CD4-positive, alpha-beta T cell treated with Interleukin-15 for 4 hours (primary cell): ENCODE measurements at places on chromosomes 1 and 21.

DNA sequence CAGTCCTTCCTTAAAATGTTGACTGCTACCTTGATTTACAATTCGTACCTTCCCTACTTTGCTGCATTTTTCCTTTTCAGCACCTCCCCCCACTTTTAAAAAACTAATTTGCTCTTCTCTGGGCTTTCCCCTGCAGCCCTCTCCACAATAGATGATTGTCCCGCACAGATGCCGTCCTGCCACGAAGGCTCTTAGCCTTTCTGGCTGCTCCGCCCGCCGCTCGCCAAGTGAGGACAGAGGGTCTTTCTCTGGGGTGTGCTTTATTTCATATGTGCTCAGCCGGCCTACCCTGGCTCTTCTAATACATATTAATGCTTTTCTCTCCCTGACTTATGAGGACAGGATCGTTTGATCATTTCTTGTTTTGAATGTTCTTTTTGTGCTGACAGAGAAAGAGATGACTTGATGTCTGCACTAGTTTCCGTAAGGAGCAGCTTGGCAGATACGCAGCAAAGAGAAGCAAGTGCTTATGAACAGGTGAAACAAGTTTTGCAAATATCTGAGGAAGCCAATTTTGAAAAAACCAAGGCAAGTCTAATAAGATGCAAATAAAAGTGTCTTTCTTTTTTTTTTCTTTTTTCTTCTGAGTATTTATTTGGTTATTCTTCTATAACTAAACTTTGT, 60.6 kb downstream of the SDCCAG8 start:
- no peak for DNase-seq

DNA sequence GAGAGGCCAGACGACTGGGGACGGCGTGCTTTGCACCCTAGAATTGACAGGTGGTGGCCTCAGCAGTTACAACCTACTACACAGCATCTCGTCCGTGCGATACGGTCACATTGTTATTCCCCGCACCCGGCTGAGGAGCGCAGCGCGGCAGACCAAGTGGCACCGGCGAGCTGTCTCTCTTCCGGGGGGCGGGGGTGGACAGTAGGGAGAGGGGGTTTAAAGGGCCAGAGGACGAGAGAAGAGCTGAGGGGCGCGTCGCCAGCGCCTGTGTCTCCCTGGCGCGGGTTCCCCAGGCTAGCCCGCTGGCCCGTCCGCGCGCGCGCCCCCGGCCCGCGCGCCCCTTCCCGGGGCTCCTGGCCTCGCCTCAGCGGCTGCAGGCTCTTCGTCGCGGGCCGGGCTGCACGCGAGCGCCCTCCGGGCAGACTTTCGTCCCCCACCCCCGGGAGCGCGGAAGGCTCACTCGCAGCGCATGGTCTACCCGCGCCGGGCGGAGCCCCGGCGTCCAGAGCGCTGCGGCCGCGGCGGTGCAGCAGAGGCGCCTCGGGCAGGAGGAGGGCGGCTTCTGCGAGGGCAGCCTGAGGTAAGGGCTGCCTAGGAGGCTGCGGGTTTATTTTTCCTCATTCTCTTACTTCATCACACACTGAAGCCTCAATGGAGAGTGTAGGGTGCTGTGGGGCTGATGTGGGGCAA, at the start of gene PDE4B:
TSS of gene PDE4B (plus strand) at position 227 of the 690 bp plus-strand sequence.
- no peak for DNase-seq

- DNase-seq = no peak
These were observed 49.9 kb upstream of the CLIC4 start for GRCh38 chr1:24695202-24695974.

GRCh38 chr21:34343347-34343746, 20.5 kb upstream of the KCNE2 start:
- DNase-seq = no peak

GRCh38 chr1:208101661-208102431, 142.3 kb downstream of the PLXNA2 start:
- DNase-seq = no peak

GRCh38 chr1:111921948-111922347, 67.5 kb downstream of the KCND3 start:
- DNase-seq = no peak

DNA sequence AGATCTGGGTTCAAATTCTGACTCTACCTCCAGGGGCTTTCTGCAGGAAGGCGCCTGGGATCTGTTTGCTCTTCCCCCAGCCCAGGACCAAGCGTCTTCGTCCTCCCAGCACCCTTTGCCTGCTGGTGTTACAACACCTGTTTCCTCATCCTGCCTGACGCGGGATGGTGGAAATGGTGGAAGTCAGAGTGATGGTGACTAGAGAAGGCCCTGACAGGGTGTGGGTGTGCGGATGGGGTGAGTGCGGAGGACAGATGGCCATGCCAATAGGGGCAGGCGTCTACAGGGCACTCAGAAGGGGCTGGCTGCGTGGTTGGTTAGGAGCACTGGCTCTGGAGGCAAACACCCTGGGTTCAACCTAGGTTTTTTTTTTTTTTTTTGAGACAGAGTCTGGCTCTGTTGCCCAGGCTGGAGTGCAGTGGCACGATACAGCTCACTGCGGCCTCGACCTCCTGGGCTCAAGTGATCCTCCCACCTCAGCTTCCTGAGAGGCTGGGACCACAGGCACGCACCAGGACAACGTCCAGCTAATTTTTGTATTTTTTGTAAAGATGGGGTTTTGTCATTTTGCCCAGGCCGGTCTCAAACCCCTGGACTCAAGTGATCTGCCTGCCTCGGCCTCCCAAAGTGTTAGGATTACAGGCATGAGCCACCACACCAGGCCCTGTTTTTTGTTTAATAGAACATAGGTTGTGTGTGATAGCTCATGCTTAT, 1.5 kb downstream of the THEMIS2 start:
- DNase-seq = no peak

DNA sequence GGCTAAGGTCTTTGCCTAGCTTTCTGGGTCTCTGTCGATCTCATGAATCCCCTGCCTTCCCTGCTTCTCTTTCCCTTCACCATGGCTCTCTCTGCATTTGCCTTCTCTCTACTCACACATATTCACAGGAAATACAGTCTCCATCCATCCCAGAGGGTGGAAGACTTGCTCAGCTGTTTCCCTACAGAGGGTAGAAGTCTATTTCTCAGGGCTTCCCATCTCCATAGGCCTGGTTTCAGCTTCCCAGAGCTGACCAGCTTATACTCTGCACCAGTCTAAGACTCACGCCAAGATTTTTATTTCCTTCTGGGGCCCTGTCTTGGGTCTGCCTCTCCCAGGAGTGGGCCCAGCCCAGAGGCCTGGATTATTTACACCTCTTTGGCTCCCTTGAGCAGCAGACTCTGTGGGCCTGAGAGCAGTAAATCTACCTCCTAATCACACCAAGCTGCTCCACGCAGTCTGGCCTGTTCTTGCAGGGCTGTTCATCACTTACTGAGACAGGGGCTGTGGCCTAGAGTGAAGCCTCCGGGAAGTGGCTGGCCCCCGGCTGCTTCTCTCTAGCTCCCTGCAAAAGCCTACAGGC, 102.5 kb downstream of the PLXNA2 start:
- no peak for DNase-seq

DNA sequence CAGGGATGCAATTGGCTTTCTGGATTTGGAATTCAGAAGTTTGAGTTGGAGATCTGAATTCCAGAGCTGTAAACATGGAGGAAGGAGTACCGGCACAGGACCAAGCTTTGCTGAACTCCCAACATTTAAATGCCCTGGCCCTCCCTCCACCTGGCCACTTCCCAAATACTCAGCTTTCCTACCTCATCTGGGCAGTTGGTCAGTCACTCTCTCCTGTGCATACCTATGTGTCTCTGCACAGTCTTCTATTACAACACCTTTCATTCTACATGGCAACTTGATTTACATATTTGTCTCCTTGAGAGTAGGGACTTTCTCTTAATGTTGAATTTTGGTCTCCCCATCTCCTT, 6.1 kb upstream of the KHDRBS1 start:
- DNase-seq = no peak

DNA sequence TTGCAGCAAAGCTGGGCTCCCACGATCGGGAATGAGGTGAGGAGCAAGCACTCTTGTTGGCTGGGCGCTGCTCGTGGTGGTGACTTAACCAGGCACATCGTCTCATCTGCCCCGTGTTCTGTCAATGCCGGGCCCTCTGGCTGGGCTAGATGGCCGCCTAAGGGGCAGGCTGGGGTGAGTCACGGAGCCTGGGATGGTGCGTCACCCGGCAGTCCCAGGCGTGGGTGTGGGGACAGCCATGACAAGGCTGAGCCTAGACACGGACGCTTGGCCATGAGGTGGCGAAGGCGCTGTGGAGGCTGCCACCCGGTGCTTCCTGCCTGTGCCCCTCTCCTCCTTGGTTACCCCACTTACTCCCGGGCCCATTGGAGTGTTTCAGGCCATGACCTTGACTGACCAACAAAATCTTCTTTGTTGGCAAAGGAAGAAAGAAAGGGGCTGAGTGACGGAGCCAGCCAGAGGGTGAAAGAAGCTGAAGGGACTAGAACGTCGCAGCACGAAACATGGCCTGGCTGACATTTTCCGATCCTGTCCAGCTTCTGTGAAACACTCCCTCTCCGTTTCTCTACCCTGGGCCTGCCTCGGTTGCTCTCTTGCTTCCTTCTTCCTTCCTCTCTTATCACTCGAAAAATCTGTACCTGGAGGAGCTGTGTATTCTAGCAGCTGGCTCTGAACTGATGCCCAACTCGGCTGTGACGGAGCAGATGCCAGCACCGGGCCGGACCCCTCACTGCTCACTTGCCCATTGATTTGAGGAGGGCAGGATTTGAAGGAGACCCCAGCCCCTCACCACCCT, 596 bp downstream of the CD247 start:
- peak; percentile 90 for DNase-seq

GRCh38 chr21:34031835-34032370, 41.5 kb upstream of the MRPS6 start:
- no peak for DNase-seq

DNA sequence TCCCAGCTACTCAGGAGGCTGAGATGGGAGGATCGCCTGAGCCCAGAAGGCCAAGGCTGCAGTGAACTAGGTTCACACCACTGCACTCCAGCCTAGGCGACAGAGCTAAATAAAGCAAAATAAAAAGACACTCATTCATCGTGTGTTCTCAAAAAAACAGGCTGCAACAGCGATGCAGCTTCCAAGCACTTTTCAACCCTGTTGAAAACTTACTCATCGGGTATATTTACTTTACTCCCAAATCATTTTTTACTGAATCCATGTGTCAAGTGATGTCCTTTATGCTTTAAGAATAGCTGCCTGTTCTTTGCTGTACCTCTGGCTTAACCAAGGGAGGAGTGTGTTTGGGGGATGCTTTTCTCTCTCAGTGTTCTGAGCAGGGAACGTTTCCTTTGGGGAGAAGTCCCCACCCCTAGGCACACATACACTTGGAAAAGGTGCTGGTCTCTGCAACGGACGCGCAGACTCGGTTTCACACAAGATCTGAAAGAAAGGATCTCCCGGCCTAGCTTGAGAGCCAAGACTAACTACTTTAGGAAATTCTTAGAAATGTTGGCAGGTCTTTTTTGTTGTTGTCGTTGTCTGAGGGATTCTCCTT, 1.4 kb downstream of the MAP1LC3C start:
- DNase-seq = no peak

GRCh38 chr1:214446772-214447556, 104.4 kb downstream of the PTPN14 start:
- DNase-seq = no peak

DNA sequence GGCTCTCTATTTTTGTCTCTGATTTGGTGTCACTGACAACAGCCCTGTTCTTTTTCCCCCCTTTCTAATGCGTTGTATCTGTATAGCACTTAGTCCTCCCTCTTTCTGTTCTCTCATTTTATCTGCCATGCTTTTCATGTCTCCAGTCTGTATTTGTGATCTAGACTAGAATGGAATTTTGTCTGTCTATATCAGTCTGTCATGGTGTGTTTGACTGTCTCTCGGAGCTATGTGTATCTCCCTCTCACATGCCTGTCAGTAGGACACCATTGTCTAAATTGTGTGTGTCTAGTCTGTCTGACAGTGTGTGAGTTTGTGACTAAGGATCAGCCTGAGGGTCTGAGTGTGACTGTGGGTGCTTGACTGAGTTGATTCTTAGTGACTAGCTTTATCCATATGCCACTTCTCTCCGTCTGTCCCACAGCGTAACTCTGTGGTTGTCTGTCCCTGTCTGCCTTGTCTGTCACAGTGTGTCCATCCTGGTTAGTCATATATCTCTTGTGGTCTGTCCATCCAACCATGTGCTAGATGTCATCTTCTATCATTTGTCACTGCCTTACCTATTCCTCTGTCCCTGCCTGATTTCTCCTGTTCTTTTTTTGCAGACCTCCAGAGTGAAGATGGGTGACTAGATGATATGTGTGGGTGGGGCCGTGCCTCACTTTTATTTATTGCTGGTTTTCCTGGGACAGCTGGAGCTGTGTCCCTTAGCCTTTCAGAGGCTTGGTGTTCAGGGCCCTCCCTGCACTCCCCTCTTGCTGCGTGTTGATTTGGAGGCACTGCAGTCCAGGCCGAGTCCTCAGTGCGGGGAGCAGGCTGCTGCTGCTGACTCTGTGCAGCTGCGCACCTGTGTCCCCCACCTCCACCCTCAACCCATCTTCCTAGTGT, 1.4 kb upstream of the B4GALT2 start:
- DNase-seq = no peak

- no peak for DNase-seq
These were observed 42.5 kb downstream of the MRAP start for GRCh38 chr21:32340863-32341848.

DNA sequence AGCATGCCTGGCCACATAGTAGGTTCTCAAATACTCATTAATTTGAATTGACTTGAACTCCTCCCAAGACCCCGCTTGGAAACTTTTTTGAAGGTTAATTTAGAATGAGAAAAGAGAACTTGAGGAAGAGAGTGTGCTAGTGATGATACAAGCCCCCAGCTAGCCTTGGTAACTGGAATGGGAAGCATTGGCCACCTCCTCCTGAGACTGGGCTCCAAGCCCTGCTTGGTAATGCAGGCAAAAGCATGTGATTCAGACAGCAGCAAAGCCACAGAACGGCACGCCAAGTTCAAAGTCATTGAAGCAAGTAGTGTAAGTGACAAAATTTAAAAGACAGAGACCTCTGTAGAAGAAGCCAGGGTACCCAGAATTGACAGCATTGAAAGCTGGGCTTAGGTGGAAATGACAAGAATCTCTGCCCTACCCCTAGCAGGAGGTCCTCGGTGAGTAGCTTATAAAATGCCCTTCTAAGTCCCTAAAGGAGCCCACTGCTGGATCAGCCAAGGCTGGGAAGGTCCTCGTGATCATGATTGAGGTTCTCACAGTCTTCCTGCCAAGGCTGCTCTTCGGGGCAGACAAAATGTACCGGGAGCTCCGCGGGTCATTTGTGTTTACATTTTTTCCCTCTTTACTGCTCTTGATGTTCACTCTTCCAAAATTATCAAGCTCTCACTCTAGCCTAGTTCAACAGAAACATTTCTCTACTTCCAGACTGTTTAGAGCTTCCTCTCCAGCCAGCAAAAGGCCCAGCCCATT, 99.4 kb downstream of the TSEN15 start:
- no peak for DNase-seq

GRCh38 chr1:90717356-90717664, 208 bp upstream of the BARHL2 start:
- DNase-seq = no peak

DNA sequence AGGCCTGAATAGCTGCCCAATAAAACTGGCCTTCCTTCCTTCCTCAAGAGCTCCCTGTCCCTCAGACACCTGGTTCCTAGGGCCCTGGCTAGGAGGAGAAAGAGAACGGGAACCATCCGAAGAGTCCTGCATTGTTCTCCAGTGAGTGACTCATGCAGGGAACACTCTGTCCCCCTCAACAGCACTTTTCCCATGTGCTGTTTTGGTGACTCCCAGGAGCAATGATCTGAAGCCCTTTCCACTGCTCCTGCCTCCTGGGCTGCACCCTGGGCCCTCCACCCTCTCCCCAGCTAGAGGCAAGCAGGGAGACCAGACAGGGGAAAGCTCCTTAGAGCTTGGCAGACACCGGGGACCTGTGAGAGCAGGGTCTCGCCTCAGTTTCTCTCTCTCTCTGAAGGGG, 18.9 kb downstream of the TNNT2 start:
- DNase-seq = no peak
